NCI-H1694 treated with DMSO at 0.1 percent for 48 hours (cell line): ENCODE measurements at places on chromosomes 16 and 17.
A peak's percentile ranks its signal among the peaks of the same experiment; 100 is the strongest.

- no peak for DNase-seq
Measured at GRCh38 chr16:407253-407652, 5.6 kb downstream of the DECR2 start.

- peak; percentile 56 for DNase-seq
Measured at GRCh38 chr17:51860954-51861561, 297.5 kb downstream of the CA10 start.

- no peak for DNase-seq
Measured at GRCh38 chr17:81923302-81924260, 4.0 kb downstream of the MAFG start.

DNA sequence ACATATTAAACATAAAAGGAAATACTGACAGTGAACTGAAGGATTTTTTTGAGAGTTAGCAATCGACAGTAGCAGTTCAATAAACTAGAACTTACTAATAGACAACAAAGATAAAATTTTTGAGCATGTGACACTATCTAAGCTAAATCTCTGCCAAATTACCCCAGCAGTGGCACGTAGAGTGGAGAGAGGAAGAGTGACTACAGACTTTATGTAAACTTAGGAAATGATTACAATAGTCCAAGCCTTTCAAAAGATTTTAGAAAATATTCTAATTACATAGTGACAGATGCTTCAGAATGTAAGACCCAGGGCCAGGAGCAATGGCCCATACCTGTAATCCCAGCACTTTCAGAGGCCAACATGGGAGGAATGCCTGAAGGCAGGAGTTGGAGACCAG lies 52.4 kb downstream of the CFDP1 start:
- DNase-seq: no peak

DNA sequence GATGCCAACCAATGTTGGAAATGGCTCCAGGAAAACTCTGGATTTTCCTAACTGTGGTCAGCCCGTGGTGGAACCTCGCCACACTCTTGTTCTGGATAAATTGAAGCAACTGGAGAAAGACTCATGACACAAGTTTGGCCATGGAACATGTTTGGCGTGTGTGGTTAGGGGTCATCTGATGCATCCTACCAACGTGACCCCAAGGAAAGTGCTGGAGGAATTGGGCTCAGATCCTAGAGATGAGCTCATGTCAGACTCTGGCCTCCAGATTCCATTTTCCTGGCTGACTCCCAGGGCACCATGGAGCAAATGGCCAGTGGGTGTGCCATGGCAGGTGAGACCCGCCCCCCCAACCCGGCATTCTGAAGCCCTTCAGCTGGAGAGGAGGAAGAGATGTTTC lies 58.5 kb downstream of the CACNG5 start:
- DNase-seq: no peak

DNA sequence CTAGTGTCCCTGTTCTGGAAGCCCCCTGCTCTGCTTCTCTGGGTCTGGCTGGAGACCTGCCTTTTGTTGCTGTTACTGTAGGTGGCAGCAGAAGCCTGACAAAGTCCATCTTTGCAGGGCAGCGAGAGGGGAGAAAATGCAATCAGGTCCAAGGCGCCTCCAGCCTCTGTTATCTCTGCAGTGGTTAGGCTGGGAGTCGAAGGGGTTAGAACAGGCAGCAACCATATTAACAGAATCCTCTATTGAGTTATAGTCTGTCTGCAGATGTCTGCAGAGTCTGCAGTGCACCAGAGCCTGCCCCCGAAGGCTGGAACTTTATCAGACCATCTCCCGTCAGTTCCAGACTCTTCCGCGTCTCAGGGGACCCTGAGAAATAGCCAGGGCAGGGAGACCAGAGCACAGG lies 404.9 kb upstream of the EEF2KMT start:
- DNase-seq: no peak

- DNase-seq: no peak
Measured at GRCh38 chr16:10683170-10683569, 11.6 kb downstream of the TEKT5 start.

DNA sequence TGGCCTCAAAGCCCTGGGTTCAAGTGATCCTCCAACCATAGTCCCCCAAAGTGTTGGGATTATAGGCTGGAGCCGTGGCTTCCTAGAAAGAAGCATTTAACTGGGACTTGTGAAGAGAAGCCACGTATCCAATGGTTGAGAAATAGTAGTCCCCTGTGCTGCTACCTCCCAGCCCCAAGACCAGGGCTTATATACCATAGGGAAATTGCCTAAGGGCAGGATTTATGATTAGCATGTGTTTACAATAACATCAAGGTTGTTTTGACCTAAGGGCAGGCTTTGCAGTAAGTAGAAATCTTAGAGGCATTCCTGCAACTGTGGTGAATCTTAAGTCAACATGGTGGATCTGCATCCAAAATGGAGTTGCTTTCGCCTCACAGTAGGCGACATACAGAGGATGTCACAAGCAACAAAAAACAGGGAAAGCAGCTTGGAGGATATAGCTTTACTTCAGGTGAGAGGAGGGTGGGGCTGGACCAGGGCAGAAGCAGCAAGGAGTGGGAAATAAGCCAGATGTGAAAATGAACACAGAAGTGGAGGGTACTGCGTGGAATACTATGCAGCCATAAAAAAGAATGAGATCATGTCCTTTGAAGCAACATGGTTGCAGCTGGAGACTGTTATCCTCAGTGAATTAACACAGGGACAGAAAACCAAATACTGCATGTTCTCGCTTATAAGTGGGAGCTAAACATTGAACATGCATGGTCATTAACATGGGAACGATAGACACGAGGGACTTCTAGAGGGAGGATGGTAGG lies 18.7 kb upstream of the NSMCE1 start:
- DNase-seq: no peak

DNA sequence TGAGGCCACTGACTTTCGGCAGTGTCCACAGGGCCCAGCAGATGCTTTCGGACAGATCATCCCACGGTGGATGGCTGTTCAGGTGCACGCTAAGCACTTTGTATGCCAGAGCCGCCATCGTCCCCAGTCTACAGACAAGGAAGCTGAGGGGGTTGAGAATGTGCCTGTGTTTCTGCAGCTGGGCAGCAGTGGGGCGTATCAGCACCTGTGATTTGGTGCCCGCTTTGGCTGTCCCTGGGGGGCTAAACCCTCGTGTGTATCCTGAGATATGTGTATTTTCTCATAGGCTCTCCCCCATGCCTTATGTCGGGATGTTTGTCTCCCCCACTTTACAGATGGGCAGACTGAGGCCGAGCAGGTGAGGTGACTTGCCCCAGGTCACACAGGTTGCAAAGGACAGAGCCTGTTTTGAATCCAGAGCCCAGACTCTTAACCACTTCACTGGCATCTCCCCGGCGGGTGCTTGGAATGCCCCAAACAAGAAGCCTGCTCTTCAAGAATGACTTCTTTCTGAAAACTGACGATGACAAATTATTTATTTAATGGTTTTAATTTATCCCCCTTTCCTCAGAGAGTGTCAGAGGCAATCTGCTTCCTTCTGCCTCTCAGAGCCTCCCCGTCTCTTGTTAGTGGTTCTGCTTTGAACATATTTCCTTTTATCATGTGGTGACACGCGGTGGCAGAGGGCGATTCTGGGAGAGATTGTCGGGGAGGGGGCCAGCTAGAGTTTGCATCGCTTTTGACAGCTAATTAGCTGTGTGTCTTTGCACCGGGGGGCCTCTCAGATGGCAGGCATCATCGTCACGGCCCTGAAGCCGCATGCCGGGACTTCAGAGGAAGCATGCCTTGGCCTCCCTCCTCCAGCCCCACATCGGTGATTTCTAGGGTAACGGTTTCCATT lies 149.6 kb upstream of the CIBAR2 start:
- no peak for DNase-seq

GRCh38 chr17:73118951-73119391 lies 26.5 kb upstream of the SLC39A11 start:
- peak; percentile 98 for DNase-seq

DNA sequence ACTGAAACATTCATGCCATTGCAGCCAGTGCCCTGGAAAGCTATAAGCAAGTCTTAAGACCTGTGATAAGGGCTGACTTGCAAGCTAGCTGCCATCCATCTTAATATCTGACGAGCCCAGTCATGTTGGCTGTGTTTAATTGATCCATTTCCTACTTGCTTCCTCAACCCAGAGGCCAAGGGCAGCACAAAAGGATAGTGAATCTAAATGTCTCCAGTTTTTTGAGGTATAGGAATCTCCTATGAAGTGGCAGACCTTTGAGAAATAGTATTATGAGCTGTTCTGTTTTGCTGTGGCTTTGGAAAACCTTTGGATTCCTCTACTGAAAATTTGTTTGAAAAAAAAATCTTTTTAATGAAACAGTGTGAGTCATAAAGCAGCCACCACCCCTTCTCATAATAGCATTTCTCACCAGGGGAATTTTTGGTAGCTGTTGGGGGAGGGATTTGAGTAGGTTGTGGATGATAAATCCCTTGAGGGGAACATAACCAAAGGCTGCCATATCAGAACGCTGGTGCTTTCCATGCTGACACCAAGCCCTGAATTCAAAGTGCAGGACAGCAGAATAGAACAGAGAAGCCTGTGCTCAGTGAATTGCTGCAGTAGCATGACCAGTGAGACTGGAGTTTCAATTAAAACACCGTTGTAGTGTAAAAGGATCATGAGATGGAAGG lies 12.9 kb downstream of the ZNRF1 start:
- DNase-seq: no peak

GRCh38 chr16:57531635-57532265 lies 4.6 kb downstream of the CCDC102A start:
- DNase-seq: no peak

DNA sequence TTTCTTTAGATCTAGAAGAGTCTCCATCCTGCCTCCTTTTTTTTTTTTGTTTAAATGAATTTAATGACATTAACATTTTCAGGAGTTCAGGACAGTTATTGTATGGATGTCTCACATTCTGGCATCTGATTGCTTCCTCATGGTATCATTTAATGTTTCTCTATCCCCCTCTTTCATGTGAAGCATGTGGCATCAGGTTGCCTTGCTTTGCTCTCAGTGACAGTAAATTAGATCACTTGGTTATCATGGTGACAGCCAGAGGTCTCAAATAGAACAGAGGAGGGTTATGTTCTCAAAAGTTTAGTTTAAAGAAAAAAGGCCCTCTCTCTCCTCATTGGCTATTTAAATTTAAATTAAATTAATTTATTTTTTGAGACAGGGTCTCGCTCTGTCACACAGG lies 74.1 kb downstream of the WWP2 start:
- no peak for DNase-seq

DNA sequence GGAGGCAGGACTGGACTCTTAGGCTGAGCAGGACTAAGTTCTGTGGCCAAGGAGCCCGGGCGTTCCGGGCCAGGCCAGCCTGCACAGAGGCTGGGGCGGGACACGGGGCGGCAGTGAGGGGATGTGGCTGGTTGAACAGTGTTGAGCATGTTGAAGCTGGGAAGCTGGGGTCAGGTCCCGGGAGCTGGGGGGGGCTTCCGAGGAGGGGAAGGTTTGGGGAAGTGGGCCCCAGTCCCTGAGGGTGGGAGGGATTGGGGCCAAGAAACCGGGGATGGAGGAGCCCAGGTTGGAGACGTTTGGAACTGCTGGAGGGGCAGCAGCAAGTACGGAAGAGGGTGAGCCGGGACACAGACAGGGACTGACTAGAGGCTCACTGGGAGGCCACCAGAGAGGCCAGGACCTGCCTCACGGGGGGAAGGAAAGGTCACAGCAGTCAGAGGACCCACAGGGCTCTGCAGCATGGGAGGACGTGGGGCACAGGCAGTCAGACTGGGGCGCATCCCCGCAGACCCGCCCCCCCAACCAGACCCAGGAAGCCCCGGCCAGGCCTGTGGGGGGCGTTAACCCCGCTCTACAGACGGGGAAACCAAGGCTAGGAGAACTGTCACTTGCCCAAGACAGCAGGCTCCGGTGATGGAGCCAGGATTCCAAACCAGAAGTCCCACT lies 9.5 kb downstream of the TAX1BP3 start:
- no peak for DNase-seq

DNA sequence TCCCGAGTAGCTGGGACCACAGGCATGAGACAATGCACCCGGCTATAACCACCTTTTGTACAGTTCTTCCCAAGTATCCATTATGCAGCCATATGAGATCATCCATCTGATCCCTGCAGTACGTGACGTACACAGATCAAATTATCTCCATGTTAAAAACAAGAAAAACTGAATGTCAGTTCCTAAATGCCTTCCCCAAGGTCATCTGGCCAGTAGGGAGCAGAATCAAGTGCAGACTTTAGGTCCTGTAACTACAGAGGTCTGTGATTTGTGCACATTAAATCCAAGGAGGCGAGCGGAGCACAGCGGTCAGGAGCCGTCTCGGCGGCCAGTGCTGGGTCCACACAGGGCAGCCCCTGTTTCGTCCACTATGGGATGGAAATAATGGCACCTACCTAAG lies 23.7 kb downstream of the ZCCHC14 start:
- DNase-seq: no peak

- DNase-seq: no peak
Measured at GRCh38 chr17:16495561-16495960, 3.6 kb upstream of the LRRC75A start.

DNA sequence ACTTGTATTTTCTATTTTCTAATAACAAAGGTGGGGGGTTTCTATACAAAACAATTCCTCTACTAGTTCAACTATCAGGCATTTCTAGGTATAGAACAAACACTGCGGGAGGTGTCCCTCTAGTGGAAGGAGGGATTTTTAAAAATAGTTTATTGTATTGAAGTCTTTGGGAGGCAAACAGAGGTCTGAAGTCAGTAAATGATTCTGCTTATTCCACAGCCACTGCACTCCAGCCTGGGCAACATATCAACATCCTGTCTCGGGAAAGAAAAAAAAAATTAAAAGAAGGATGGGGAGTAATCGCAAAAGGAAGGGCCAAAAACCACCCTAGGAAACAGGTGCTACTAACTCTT lies 648 bp upstream of the ERCC4 start:
- peak; percentile 52 for DNase-seq

- DNase-seq: no peak
Measured at GRCh38 chr16:1158456-1159324, 5.8 kb downstream of the CACNA1H start.

DNA sequence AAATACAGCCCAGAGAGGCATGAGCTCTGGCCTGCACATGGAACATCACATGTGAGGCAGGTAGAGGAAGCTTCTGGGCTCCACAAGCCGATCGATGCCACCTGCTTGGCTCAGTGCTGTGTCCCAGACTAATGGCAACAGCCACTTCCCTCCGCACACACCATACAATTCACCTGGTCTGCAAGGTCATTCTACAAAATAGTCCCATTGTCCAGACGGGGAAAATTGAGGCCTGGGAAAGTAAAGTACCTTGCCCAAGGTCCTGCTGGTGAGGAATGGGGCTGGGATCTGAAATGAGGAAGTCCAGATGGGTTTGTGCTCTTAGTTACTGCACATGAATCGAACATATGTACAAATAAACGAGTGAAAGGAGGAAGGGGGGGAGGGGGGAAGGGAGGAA lies 88.0 kb downstream of the LITAF start:
- peak; percentile 51 for DNase-seq

GRCh38 chr17:50266384-50267073 lies 7.7 kb upstream of the TMEM92 start:
- DNase-seq: peak; percentile 34

DNA sequence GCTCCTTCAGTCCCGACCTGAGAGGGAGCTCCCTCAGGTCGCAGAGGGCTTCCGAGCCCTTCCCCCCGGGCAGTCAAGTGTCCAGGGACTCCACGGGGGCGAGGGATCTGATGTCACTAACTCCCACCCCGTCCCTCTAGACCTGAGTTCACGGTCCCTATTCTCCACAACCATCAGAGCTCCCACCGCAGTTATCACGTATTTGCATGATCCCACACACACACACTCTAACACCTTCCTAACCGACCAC lies 3.7 kb upstream of the PER1 start:
- DNase-seq: no peak
